ENCODE measurements at places on chromosomes 13 and 19. TPM values are rescaled to one million over a fixed set of nuclear protein-coding genes. Genes with fewer than 3 reads are reported as not detected.

ZNF112 gene
- 2.7 TPM for total RNA-seq

CD22 gene
- total RNA-seq, result 1.9 TPM

NCAN gene
- total RNA-seq, result not detected

TYROBP gene
- total RNA-seq, result not detected

KIR3DL2 gene
- total RNA-seq, result not detected

DHDH gene
- total RNA-seq, result 0.27 TPM

KLK15 gene
- not detected for total RNA-seq

Measured in H4 (cell line).